Stimulated activated CD4-positive, alpha-beta T cell treated with anti-CD3 and anti-CD28 coated beads, Interleukin-12 subunit alpha, Interleukin-12 subunit beta, amount 100 ng/mL, for 4 hours (primary cell): ENCODE measurements at places on chromosomes 7 and 10.
A peak's percentile ranks its signal among the peaks of the same experiment; 100 is the strongest.

- no peak for DNase-seq
These were observed 68.5 kb upstream of the FERD3L start for GRCh38 chr7:19213746-19214145.

GRCh38 chr7:18667466-18667865, 171.9 kb downstream of the HDAC9 start:
- DNase-seq = no peak

DNA sequence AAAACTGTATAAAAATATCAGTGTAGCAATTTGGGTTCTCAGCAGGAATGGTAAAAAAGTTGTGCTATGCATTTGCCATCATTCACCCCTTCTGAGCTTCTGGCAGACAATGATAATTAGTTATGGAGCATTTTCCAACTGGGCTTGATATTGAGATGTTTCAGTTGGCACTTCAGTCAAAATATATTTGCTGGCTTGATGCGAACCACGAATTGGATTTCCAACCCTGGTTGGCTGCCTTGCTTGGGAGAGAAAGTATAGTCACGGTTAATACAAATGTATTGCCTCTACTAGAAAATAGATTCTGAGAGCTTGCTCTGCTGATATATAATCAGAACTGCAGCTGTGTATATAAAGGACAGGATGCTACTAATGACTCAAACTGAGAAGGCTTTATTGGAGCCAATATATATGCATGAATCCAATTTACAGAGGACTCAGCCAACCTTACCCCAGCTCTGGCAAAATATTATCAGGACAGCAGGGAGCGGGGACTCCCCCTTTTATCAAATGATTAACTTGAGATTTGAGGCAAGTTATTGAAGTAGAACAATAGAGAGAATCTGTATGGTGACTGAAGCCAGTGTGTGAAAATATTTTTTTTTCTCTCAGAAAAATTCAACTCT, 219.8 kb upstream of the SMIM30 start:
- no peak for DNase-seq

GRCh38 chr7:40213856-40214255, 79.1 kb downstream of the SUGCT start:
- no peak for DNase-seq

GRCh38 chr10:514137-514671, 175.3 kb downstream of the DIP2C start:
- no peak for DNase-seq

GRCh38 chr7:73978661-73979563, 49.1 kb upstream of the ELN start:
- no peak for DNase-seq

DNA sequence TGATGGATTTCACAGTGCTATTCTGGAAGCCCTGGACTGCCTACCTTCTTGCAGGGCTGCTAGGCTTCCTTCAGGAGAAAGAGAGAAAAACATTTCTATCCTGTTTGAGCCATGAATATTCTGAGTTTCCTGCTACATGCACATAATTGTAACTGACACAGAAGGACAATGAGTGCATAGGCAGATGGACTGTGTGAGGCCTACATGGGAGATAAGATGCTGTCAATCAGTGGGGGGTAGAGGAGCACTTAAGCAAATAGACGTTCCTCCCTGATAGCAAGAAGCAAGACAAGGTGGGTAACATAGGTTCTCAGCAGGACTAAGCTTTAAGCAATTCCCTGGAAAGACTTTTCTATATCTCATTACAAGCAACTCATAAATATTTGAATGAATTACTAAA, 11.6 kb downstream of the ALDH18A1 start:
- no peak for DNase-seq

DNA sequence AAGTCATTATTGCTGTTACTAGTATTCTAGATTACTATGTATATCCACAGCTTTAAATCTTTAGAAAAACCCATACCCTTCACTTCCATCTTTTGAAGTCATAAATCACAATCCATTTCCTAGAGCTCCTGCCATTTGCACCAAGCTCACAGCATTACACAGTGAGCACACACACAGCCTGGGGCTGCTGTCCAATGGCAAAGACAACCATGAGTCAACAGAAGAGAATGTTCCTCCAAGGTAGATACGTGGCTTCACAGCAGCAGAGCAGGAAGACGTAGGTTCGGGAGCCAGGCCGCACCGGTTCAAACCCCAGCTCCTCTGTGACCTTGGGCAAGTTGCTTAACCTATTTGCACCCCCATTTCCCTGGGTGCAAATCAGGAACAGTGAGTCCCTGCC, 234.6 kb downstream of the DIP2C start:
- no peak for DNase-seq

DNA sequence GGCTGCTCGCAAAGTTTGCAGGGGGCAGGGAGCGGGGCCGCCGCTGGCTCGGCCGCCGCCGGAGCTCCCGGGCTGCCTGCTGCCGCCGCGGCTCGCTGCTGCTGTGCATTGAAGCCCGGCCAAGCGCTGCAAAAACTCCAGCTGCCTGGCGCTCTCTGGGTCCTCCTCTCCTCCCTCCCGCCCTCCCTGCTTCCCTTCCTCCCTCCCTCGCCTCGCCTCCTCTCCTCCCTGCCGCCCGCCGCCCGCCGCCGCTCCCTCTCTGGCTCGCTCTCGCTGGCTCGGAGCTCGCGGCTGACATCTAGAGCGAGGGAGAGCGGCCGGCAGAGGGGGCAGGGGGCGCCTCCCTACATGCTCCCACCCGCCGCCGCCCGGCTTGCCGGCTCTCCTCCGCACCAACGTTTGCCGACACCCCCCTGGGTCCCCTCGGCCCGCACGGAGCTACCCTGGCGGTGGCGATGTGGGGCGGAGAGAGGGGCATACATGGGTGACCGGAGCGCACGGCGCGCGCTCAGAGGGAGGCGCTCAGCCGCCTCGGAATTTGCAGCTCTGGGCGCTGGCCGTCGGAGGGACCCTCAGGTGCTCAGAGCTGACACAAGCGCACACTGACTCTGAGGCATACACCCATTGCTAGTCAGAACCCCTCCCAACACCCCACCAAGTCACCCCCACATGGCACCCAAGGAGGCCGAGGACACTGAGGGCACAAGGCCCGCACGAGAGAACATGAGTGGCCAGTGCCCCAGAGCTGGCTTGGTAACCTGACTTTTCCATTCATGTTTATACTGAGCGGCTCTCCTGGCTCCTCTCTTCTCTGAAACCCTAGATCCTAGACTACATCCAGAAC, 1.2 kb upstream of the PLXNA4 start:
- DNase-seq = no peak

DNA sequence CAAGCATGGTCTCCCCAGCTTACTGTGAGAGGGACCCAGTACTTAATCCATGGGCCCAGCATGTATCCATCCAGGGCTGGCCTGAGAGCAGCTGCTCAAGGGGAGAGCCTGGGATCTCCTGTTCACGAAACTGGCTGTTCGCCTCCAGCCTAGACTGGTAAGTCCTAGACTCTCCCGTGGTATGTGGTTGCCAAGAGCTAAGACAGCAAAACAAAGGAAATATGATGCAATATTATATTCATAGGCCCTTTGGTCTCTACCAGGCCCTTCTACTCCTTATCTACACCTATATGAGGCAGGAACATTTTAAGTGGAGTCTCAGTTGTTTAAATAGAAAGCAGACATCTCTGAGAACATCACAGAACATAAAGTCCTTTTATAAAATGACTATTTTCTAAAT, 28.9 kb upstream of the STK17A start:
- DNase-seq = no peak

DNA sequence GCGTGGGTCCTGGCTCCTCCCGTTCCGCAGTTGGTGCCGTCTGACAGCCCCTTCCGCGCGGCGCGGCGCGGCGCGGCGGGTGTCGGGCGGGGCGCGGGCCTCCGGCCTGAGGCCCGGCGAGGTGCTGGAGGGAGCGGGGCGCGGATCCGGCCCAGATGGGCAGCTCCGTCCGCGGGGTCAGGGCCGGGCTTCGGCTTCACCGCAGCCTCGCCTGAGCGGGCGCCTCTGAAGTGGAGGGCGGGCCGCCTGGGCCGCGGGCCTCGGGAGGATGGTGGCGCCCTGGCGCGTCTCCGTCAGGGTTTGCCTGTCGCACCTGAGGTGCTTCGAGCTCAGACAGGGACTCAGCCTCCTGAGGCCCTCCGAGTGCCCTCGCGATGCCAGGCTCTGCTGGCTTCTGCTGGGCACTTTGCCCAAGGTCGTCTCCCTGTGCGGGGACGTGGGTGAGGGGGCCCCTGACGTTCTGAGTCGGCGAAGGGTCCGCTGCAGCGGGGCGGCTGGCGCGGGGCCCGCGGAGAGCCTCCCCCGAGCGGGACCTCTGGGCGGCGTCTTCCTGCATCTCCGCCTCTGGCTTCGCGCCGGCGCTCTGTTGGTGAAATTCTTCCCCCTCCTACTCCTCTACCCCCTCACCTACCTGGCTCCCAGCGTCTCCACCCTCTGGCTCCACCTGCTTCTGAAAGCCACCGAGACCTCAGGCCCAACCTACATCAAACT, 473 bp downstream of the ADCK2 start:
- peak; percentile 60 for DNase-seq

GRCh38 chr7:130947792-130948580, 214.0 kb upstream of the KLF14 start:
- no peak for DNase-seq

- no peak for DNase-seq
These were observed 84.3 kb downstream of the SKAP2 start for GRCh38 chr7:26779978-26780595.

GRCh38 chr10:30493609-30494530, 59.9 kb downstream of the MAP3K8 start:
- DNase-seq = no peak

DNA sequence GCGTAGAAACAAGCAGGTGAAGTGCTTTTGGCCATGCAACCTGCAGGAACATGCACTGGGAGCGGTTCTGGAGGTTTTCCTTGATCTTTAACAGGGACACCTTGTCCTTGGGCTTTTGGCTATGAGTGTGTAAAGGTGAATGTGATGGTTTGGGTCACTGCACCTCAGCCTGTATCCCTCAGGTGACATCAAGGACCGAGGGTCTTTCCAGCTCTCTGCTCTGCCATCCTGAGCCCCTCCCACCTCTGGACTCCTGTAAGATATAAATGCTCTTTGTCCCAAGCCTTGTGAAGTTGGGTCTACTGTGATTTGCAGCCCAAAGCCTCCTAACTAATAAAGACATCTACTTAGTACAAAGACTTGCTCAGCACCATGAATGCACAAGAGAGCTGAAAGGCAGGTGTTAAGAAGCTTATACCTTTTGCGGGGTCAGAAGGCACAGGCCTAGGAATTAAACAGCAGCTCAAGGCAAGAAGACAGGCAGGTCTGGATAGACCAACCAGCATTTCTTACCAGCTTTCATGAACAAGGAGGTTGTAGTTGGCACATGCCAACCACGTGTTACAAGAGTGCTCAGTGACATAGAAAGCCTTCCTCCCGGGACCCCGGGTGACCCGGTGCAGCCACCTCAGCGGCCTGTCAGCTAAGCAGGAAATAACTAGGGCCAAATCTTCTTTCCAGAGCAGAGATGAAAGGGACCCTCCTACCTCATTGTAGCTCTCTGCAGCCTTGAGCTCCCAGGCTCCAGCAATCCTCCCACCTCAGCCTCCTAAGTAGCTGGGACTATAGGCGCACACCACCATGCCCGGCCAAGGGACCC, 89.9 kb downstream of the CARD11 start:
- no peak for DNase-seq

GRCh38 chr7:107173191-107173590, 4.4 kb downstream of the HBP1 start:
- no peak for DNase-seq

GRCh38 chr10:97230146-97230545, 44.4 kb upstream of the SLIT1 start:
- no peak for DNase-seq

- no peak for DNase-seq
These were observed 37.4 kb downstream of the DNAJC9 start for GRCh38 chr10:73209705-73210104.

DNA sequence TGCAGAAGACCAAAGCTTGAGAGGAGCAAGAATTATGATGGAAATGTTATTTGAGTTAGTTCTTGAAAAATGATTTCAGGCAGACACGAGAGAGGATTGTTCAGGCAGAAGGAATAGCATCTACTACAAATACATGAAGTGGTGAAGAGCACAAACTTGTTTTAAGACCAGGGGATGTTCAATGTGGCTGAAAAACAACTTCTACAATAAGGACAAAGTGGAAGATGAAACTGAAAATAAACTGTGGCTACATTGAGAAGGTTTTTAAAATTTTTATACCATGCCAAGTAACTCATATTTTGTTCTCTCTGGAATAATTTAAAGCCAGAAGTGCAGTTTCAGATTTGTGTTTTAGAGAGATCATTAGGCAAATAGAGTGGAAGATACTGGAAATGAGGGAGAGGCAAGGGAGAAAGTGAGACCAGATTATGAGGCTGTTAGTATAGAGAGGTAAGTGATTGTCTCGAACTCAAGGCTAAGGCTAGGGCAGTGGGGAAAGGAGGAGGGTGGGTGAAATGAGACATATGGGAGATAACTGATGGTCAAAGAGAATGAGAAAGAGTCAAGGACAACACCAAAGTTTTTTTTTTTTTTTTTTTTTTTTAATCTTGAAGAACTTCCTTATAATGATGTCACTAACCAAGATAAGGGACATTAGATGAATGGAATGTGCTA, 115.4 kb downstream of the MDFIC start:
- DNase-seq = no peak

DNA sequence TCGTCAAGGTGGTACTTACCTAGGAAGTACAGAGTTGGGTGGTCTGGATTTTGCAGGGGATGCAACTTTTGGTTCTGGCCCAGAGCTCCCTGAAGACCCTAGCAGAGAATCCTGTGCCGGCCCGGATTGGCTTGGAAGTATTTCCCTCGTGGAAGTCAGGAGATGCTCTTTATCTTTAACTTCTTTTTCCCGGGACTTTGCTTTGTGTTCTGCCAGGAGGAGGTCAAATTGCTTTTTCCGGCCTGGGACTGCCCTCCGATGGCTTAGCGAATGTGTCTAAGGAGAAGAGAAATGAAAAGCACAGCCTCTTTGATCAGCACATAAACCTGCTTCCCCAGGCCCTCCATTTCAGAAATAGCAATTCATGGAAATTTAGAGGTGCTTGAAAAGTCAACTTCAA, 57.0 kb upstream of the EFCAB10 start:
- DNase-seq = no peak

DNA sequence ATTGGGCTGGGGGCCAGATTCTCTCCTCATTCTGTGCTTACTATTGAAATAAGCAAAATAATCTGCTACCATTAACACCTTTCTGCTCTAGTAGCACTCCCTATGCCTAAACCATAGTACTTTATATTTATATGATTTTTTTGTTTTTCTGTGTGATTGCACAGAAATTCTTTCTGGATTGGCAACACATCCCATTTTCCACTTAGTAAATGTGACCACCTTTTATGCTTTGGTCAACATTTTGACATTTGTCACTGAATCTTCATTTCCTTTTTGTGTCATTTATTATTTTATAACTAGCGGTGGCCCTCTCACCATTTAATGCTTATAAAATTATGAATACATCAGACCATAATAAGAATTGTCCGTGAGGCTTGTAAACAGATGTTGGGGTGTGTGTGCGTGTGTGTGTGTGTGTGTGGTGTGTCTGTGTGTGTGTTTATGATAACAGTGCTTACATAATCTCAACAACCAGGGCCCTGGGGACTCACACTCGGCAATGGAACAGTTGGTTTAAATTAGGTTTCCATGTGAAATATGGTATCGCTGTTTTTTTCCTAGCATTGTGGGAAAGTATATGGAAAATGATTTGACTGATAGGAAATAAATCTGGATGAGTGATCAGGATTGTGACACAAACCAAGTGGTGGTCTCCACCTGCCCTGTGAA, 138.9 kb downstream of the NOC3L start:
- DNase-seq = no peak

- peak; percentile 42 for DNase-seq
These were observed at the start of gene FAM20C for GRCh38 chr7:191981-192649. FAM20C (plus strand) TSS chr7:192571; CDS start chr7:193200, 629 bp downstream.
